Panc1 (cell line): ENCODE measurements at places on chromosomes 7 and 10. TPM values are rescaled to one million over a fixed set of nuclear protein-coding genes. Genes with fewer than 3 reads are reported as not detected.

The RNF133 gene
- not detected for total RNA-seq

The COL13A1 gene
- total RNA-seq: 1.0 TPM

The GFRA1 gene
- total RNA-seq: 0.10 TPM

The MKX gene
- total RNA-seq: not detected

The OGDHL gene
- 1.3 TPM for total RNA-seq

The TRIM24 gene
- total RNA-seq: 28.4 TPM

The C10orf62 gene
- total RNA-seq: not detected

The MYPN gene
- 39.1 TPM for total RNA-seq

The SPDYE16 gene
- not detected for total RNA-seq

The STRIP2 gene
- total RNA-seq: 5.1 TPM

The STK31 gene
- total RNA-seq: 1.0 TPM

The ERVW-1 gene
- total RNA-seq: not detected

The CYCS gene
- total RNA-seq: 245 TPM

The C10orf53 gene
- not detected for total RNA-seq

The DPP6 gene
- not detected for total RNA-seq

The TMEM178B gene
- total RNA-seq: 0.39 TPM

The ABCB1 gene
- 0.67 TPM for total RNA-seq

The GARS1 gene
- 271 TPM for total RNA-seq

The PILRB gene
- 73.2 TPM for total RNA-seq

The OR2A1 gene
- total RNA-seq: not detected

The DOCK4 gene
- 10.8 TPM for total RNA-seq

The DMBT1 gene
- total RNA-seq: 0.05 TPM

The C10orf71 gene
- not detected for total RNA-seq

The PNLIPRP2 gene
- 0.72 TPM for total RNA-seq

The SVIL gene
- 72.8 TPM for total RNA-seq
